ENCODE measurements at places on chromosomes 7 and 10.

- no peak for DNase-seq
These were observed 167.8 kb downstream of the KIF20B start for GRCh38 chr10:89869180-89869579.

DNA sequence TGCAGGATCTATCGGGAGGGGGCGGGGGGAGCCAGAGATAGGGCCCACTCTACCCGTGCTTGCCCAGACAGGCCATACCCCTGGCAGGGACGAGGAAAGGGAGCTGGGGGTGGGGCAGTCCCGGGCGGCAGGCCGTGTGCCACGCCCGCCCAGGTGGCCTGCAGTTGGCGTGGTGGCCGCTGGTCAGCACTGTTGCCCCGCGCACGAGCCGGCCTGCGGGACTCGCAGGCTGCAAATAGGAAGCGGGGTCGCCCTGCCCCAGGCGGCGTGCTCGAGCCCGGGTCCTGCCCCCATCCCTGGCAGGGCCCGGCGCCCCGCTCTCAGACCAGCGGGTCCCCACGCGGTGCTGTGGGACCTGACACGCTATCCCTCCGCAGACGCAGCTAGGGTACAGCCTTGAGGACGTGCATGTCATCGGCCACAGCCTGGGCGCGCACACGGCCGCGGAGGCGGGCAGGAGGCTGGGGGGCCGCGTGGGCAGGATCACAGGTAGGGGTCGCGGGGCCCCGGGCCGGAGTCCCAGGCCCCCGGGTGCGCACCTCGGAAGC, 6.7 kb downstream of the PNLIPRP2 start:
- no peak for DNase-seq

GRCh38 chr7:134968110-134968509, 18.2 kb upstream of the AGBL3 start:
- DNase-seq = no peak

DNA sequence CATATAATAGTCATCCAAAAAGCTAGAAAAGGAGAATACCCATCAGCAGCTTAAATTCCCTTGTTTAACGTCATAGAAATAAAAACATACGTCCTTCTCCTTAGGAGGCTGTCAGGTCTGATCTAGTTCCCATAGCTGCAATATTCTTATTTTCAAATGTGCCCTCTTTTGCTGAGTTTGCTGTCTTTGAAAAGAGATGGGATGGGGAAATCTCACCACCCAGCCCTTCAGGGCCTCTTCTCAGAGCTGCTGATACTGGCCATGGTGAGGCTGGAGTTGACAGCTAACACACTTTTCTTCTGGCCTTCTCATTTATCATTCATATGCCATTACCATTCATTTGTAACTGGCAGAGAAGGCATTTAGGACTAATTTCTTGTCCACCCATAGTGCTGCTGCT, 5.1 kb upstream of the PCGF5 start:
- no peak for DNase-seq

- DNase-seq = no peak
These were observed 113.0 kb downstream of the SEC23IP start for GRCh38 chr10:120005207-120006201.

DNA sequence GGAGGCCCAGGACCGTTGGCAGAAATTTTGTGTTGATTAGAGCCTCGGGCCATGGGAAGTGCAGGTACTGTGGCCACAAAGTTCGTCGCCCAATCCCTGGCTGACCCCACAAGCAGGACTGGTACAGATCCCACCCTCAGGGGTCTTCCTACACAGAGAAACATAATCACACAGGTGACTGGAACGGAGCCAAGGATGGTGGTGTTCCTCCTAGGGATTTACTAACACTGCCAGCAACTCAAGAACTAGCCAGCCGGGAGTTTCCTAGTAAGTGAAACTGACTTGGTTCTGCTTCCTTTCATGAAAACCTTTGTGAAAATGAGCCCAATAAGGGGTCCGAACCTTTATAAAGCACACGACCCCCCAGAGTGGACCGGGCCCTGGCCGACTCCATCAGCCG, 5.7 kb downstream of the CUX1 start:
- DNase-seq = no peak

GRCh38 chr7:11896663-11897062, 64.7 kb upstream of the THSD7A start:
- DNase-seq = no peak

DNA sequence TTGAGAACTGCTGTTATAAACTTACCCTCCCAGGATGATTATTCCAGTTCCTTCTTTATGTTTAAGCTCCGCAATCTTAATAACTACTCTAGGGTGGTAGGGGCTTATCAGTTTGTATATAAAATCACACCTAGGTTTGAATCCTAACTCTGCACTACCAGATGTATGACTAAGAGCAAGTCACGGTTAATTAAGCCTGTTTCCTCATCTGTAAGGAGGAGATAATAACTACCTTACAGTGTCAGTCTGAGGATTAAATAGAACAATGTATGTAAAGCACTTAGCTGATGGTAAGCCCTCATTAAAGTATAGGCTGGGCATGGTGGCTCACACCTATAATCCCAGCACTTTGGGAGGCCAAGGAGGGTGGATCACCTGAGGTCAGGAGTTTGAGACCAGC, 9.2 kb downstream of the DNA2 start:
- no peak for DNase-seq

GRCh38 chr7:3436746-3437145, 135.7 kb downstream of the SDK1 start:
- DNase-seq = peak; percentile 8

DNA sequence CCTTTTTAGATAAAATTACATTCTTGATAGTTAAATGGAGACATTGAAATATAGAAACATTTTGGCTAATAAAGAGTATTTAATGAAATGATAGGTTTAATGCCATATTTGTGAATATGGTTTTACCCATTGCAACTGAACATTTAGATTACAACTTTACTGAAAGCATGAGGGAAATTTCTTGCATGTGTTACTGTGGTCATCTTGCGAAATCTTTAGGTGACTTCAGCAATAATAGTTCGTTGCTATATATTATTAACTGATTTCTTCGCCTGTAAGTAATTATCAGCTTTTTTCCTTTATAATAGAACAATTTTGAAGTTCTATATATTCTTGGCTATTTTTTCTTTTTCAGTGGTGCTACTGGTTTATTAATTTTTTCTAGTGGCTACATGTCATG, 83.2 kb downstream of the MLLT10 start:
- no peak for DNase-seq

DNA sequence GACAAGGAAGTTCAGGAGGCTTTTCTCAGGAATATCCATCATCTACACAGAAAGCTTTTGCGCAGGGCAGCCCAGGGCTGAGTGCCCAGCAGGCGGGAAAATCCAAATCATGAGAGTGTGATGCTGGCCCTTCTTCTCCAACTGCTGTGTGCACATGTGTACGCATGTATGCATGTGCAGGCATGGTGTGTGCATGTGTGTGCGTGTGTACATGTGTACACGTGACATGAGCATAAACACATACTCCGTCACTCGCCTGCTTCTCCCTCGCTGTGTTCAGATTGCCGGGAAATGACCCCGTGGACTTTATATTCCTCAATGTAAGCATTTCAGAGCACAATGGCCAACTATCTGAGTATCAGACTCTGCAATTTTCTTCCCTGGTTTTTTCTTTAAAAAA, 85.1 kb downstream of the PRPF18 start:
- no peak for DNase-seq

GRCh38 chr10:98924526-98924925, 311.1 kb downstream of the HPSE2 start:
- DNase-seq = no peak

DNA sequence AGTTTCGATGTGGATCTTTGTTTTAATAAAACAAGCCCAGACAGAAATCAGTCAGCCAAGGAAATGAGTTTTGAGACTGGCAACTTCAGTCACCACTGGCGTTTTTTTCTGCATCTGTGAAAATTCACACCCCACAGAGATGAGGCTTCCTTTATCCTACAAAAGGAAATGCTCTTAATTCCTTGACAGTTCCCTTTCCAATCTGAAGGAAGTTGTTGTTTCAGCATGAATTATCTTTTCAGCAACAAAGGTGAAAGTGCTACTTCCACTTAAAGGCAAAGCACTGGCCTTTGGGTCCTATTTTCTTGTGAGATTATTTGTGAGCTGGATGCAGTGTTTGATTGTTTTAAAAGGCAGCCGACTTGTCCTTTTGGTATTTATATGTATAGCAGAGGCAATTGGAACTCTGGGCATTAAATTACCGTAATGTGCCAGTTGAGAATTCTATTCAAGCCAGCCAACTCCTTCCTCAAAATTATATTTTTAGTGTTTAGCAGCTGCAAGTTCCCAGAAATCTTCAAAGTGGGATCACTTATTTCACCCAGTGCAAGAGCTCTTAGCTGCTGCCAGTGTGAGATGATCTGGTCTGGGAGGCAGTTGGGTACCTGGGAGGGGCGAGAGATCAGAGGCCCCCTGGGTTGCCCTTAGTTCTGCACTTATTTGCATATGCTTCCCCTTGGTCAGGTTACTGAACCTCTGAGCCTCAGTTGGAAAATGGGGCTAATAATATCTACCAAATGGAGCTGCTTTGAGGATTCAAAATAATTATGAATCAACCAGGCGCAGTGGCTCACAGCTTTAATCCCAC, 427.1 kb downstream of the GALNT17 start:
- no peak for DNase-seq

- DNase-seq = no peak
These were observed 1.5 kb upstream of the LAMB1 start for GRCh38 chr7:108004220-108005142.

DNA sequence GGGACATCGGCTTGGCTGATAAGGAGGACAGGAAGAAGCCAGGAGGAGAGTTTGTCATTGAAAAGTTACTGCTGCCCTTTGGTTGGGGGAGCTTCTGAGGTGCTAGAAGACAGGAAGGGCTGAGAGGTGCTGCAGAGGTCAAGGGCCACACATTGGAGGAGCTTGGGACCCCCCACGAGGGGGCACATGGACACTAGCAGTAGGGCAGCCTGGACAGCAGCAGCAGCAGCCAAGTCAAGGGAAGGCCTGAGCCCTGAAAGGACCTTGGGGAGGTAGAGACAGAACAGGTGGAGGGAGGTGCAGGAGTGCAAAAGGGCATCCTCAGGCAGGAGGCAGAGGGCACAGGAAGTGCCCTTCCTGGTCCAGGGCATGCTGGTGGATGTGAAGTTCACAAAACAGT, 439.7 kb upstream of the IGFBP3 start:
- DNase-seq = no peak

- no peak for DNase-seq
These were observed 14.5 kb downstream of the ZCCHC24 start for GRCh38 chr10:79430936-79431335.

DNA sequence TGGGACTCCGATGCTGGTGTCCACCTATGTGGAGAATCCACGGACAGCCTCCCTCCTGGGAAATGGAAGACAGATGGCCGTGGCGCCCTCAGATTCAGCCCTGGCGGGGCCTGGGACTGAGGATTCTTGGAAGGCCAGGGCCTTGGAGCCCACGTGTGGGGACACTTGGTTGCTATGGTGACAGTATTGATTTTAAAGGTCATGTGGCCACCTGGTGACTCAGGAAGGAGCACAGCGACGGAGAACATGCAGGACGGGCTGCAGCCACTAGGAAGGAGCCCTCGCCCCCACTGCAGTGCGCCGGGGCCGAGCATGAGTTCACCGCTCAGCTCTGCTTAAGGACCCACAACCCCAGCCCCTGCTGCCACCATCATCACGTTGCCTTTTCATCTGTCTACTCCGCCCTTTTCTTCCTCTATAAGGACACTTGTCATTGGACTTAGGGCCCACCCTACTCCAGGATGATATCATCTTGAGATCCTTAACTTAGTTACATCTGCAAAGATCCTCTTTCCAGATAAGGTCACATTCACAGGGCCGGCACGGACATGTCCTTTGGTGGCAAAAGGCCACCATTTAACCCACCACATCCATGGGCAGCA, 3.7 kb upstream of the STK32C start:
- no peak for DNase-seq

Data from SW 1271 (cell line).